Coronary artery (tissue), 2 donors: ENCODE measurements at places on chromosomes 6 and 20.

DNA sequence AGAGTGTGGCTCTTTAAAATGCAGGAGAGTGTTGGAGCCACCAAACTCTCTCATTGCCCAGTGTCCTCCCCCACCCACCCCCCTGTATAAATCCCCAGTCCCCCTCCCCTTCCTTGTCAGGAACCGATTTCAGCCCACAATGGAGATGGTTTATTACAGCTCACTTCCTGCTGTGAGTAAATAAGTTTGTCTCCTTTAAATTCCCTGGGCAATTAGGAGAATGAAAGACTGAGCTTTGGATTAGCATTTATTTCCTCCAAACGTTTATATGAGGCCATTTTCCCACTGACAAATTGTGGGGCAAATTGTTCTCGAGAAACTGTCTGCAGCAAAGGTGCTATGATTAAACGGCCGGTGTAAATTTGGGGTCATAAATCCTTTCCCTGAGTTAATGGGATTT, 128.8 kb downstream of the DHX35 start:
- DNase-seq: no peak

DNA sequence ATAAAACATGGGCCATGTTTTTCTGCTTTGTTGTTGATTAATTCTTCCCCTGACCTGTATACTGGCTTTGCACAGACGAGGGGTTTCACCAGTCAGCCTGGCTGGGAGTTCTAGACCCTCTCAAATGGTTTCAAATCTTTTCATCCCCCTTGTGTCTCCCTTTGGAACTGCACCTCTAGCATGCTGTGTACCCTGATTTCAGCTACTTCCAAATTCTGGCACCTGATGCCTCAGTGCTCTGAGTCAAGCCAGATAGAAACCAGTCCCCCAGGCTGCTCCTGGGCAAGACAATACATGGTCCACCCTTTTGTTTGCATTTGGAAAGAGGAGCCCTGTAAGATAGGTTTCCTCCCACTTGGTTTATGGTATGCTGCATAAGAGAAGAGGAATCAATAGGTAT, 290.2 kb downstream of the BTBD3 start:
- no peak for DNase-seq

DNA sequence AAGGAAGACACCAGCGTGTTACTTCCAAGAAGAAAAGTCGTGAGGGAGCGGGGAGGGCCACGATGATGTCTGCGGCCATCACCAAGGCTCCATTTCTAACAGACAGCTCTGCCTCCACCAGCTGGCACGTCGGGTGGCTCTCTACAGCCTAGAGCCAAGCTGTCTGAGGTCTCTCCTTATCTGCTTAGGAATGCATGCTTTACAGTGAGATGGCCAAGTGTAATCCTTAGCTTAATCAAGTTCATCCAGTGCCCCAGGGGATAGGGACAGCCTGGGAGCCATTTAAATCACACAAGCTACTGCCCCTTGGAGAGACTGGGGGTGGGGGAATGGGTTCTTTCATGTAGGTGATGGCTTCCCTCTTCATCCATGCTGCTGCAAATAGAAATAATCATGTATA, 213.8 kb upstream of the CST7 start:
- no peak for DNase-seq

DNA sequence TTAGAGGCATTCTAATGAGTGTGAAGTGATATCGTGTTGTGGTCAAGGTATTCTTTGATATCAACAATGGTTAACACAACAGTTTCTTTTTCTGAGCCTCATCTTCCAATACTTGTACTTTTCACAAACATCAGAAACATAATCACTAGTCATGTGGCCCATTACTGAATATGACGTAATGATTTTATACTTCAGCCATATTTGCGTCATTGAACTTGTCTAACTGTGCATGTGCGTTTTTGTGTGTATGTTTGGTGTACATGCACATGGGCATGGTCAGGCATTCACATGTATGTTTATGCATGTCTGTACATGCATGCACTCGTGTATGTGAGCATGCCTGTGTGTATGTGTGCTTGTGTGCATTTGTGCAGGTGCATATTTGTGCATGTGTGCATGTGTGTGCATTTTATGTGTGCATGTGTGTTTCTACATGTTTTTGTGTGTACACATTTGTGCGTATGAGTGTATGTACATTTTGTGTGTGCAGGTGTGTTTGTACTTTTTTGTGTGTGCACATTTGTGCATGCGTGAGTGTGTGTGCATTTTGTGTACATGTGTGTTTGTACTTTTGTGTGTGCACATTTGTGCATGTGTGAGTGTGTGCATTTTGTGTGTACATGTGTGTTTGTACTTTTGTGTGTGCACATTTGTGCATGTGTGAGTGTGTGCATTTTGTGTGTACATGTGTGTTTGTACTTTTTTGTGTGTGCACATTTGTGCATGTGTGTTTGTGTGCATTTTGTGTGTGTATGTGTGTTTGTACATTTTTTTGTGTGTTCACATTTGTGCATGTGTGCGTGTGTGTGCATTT, 29.4 kb downstream of the PRR18 start:
- no peak for DNase-seq

DNA sequence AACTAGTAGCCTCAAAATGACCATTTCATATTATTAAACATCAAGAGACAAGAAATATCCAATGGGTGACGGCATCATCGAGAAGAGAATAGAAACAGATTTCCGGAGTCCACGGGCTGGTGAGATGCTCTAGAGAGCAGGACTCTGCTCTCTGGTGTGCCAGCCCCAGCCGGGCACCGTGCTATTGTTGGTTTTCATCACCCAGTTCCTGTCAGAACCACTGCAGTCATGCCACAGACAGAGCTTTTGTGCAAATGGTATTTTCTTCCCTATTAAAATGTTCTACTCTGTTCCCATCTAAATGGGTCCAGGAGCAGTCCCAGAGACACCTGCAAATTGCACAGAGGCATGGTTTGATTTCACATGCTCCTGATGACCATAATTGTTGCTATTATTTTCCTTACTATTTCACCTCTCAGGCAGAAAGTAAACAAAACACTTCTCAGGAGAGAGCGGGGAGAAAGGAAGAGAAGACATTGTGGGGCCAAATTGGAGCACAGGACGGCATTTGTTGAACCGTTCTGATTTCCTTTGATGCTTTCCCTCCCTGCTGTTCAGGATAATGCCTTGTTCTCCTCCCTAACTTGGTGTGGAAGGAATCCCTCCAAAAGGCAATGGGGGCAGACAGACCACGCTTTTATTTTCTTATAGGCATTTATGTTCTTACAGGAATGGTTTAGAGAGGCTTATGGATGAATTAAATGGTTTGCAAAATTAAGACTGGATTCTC, 11.4 kb upstream of the RAMACL start:
- DNase-seq: no peak

DNA sequence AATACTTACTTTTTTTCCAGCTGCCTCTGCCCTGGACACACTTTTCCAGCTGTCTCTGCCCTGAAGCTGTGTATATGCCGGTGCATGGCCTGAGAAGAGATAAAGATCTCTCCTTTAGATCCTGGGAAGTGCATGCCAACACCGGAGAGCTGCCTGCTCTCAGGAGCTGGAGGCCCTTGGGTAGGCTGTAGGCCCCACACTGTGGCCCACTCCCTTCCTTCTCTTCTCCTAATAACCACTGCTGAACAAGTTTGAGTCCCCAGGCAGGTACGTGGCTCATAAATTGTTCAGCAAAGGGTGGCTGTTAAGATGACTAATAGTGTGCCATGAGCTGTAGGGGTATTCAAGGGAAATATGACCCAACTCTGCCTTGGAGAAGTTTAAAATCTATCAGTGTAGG, 102.5 kb downstream of the CD24 start:
- DNase-seq: no peak

- DNase-seq: no peak
Observed at GRCh38 chr6:131216246-131216645, 81.0 kb downstream of the AKAP7 start.

GRCh38 chr6:45563041-45563440, 185.3 kb upstream of the SUPT3H start:
- DNase-seq: no peak

GRCh38 chr20:11117808-11118528, 444.2 kb upstream of the JAG1 start:
- DNase-seq: no peak

DNA sequence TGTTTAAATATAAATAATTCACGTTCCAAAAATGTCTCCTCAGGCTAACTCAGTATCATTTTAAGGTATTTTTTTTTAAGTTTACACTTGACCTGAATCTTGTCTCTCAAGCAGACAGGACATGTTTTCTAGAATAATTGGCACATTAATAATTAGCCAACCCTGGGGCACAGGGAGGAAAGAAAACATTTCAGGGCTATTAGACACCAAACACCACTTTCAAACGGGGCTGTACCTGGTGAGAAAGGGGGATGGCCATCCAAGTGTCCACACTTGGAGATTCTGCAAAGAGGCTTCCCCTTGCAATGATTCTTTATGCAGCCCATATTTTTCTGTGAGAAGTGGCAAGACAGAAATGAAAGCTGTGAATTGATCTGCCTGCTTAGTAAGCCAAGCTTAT, 560.8 kb downstream of the CD109 start:
- no peak for DNase-seq

DNA sequence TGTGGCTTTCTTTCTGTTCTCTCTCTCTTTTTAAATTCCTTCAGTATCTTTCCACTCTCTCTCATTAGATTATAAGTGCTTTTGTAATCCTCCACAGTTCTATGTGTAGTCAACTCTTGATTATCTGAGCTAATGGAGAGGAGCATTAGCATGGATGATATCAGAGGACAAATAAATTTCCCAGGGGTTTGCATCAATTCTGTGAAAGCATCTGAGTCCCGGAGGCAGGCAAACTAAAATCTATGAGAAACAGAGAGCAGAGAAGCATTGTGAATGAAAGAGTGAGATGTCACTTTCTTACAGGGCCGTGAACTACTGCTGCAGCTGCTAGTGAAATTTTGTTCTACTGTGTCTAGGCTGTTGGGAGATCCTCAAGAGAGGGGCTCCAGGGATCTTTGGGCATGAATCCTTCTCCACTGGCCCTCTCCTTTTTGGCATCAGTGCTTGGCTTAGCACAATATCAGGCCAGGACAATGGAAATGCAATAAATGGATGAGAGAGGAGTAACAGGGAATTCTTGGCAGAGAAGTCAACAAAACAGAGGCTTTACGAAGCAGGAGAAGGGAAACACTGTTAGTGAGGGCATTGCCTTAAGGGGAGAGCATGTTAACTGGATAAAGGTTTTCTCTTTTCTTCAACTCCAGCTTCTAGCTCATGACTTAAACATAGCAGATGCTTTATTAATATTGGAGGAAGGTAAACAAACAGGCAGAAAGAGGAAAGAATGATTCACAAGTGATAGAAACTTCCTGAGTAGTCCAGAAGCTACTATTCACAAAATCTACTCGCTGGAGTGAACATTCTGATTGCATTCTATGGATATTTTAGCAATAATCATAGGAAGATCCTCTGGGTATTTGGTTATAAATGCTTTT, 847.0 kb upstream of the MAP3K7 start:
- no peak for DNase-seq

- DNase-seq: no peak
Observed at GRCh38 chr20:12941025-12941424, 67.7 kb upstream of the SPTLC3 start.

GRCh38 chr6:7138921-7139358, 31.2 kb downstream of the RREB1 start:
- DNase-seq: no peak

GRCh38 chr20:63896264-63897105, 1.6 kb downstream of the DNAJC5 start:
- DNase-seq: no peak

DNA sequence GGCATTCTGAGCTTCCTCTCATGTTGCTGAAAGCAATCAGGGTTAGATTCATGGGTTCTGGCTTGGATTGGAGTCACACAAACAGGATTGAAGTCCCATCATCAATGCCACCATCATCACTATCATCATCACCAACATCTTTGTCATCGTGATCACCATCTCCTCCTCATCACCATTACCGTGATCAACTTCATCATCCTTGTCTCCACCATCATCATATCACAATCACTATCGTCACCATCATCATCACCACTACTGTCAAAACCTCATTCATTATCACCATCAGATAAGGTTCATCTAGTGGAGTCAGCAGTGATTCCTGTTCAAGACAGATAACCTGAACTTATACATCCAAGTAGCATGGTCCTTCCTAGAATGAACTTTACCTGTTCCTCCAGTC, 193.8 kb upstream of the RIN2 start:
- DNase-seq: no peak

GRCh38 chr6:166157930-166158617, 9.6 kb downstream of the TBXT start:
- DNase-seq: no peak
